ENCODE measurements at places on chromosomes 6 and 20.

DNA sequence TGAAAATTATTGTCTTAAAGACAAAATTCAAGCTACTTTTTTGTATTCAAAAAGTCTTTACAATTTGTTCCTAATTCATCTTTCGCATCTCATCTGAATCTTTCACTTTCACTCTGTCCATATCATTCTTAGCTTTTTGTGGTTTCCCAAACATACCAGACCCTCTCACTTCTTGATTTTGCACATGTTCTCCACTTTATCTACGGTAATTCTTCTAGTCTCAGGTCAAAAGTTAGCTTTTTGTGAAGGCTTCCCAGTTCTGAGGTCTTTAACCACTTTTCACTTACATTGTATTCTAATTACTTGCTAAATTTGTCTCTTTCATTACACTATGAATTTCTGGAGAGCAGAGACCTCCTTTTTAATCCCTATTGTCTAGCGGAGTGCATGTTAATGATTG lies 34.6 kb upstream of the EPHA7 start:
- no peak for DNase-seq

DNA sequence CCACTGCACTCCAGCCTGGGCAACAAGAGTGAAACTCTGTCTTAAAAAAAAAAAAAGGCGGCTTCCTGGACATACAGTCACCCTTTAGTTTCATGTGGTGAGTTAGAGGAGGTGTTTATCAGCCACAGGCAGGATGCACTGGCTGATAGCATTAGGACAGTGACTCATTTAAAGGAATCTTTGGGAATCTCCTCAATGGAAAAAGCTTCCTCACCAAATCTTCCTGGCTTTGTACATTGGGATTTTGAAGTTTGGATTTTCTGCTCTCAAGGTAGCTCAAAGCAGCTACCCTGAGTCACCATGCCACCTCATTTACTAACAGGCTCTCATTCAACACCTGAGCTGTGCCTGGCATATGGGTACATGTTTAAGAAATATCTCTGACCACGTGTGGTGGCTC lies 20.2 kb downstream of the PRPH2 start:
- no peak for DNase-seq

GRCh38 chr6:154514481-154514880 lies 4.0 kb upstream of the CNKSR3 start:
- DNase-seq = no peak

DNA sequence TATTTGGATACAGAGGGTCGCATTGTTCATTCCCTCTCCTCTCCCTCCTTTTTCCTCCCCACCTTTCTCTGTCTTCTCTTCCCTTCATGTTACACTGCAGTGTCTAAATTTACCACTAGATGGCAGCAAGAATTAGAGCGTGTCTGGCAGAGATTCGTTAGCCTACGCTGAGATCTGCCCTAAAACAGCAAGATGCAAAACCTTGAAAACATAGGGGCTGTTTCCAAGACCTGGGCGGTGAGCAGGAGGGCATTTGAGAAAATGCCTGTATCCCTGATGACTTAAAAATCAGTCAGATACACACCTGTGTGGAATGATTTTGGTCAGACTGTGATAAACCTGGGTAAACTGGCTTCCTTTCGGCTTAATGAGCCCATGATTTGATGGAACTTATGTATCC lies 101.5 kb upstream of the ISM1 start:
- no peak for DNase-seq

DNA sequence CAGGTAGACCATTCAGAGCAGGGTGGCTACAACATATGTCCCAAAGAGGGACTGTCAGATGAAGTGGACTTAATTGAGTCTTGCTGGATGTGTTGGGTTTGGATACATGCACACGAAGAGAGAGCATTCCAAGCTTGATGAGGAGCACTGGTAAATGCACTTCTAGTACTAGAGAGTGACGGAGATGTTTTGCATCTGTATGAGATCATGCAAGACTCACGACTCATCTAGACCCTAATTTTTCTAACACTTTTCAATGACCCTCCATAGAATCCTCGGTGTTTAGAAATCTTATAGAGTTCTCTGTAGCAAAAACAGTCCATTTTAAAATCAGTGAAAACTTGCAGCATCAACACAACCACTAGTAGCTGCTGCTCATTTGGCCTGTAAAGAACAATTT lies 4.8 kb upstream of the AIG1 start:
- no peak for DNase-seq

GRCh38 chr6:25925876-25926275 lies 4.6 kb downstream of the SLC17A2 start:
- DNase-seq = no peak

- DNase-seq = no peak
Measured at GRCh38 chr6:139625998-139626975, 251.8 kb upstream of the CITED2 start.

DNA sequence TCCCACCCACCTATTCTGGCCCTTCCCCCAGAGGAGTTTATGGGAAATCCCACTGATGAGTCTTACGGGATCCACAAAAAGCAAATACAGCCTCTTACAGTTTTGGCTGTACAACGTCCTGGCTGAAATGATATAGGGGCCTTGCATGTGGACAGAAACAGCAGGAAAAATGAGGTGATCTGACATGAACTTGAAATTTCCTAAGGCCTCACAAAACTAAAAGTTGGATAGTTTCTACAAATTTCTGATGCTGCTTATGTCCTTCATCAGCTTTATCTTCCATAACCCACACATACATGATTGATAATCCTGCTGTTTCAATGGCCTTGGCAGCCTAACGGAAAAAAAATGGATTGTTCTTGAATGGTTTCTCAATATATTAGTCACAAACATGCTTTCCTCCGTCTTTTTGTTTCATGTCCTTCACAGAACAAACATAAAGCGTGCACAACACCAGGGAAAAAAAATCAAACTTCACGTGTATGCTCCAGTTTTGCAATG lies 118.8 kb downstream of the BMP5 start:
- no peak for DNase-seq

- DNase-seq = no peak
Measured at GRCh38 chr6:30172681-30173080, 9.3 kb downstream of the TRIM15 start.

All from suprapubic skin (tissue), 4 donors.